ENCODE measurements at places on chromosomes 7 and 10.

DNA sequence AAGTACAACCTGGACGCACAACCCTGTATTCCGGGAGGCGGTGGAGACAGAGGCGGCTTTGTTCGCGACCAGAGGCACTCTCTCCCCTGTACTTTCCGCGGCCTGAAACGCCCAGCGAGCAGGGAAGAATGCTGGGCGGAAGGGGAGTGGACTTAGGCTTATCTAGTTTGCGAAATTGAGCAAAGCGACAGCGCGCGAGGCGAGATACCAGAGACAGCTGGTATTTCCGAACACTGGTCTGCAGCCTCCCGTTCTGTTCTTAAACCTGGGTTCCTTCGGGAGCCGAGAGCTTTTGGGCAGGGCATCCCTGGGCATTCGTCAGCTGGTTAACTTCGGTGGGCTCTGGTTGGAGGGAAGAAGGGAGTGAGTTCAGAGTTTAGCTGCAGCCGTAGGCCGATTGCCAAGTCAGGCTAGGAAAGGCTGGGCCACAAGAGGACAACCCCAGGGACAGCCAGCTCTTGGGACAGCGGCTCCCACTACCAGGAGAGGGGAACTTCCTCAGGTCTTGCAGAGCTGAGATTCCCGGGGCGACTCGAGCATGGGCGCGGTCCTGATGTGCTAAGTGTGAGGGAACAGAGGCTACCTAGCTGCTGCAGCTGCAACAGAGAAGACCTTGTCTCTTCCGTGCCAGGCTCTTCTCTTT, 3.9 kb downstream of the HMX3 start:
- no peak for DNase-seq

GRCh38 chr10:66591865-66592264, 334.0 kb upstream of the LRRTM3 start:
- DNase-seq = no peak

GRCh38 chr7:156881679-156882078, 11.3 kb downstream of the LMBR1 start:
- DNase-seq = no peak

GRCh38 chr7:70458745-70459144, 673.2 kb upstream of the GALNT17 start:
- DNase-seq = no peak

GRCh38 chr7:13047061-13047460, 359.6 kb downstream of the ARL4A start:
- no peak for DNase-seq

- DNase-seq = no peak
Measured at GRCh38 chr10:76281659-76282058, 850.2 kb downstream of the LRMDA start.

All from activated CD4-positive, alpha-beta memory T cell treated with anti-CD3 and anti-CD28 coated beads for 36 hours (primary cell).